Head of caudate nucleus (tissue), 42 donors: ENCODE measurements at places on chromosomes 2 and 18.
A peak's percentile ranks its signal among the peaks of the same experiment; 100 is the strongest.

DNA sequence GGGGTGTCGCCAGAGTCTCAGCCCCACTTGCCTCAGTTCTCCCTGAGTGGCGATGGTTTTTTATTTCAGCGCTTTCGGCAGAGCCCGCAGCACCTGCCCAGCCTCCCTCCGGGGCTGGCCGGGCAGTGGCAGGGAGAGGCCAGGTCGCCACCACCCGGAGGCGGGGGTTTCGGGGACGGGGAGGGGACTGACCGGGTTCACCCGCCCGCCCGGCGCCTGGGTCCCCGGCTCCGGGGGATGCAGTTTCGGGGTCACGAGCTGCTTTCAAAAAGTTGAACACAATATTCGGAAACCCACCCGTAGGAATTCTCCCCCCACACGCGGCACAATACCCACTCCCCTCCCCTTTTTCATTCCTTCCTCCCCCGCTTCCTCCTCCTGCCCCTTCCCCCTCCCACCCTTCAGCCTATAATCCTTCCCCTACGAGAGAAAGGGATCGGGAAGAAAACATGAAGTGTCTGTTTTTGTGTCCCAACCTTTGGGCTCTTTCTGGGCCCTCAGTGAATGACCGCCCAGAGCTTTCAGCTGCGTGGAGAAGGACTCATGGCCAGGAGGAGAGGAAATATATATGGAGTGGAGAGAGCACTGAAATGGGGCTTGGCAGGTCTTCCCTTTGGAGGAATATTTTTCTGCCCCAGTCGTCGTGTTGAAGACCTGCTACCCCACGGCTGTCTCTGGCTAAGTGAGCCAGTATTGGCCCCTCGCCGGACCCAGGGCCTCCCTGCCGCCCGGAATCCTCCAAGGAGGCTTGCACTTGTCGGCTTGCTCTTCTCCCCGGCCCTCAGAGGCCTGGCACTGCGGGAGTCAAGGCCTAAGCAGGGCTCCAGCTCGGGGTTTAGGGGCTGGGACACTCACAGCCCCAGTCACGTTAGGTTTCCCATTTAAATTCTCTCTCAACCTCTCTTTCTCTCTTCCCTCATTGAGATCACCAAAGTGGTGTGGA, 2.1 kb upstream of the SIX3 start:
- no peak for DNase-seq

DNA sequence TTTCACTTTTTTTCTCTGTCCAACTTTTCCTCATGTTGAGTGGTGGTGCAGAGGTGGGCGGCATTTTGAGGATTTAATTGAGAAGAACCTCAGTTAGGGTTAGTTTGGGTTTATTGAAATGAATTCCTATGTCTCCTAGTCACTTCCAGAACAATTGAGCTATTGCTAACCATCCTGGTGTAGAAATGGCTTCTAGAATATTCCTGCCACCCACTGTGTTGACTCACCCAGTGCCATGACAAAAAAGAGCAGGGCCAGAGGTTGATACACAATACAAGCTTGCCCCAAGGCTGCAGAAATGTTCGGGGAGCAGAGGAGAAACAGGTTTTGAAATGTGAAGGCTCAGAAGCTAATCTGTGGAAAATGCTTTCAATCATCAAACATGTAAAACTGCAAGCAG, 167.1 kb upstream of the TRIB2 start:
- DNase-seq = no peak

- DNase-seq = no peak
These were observed 159.2 kb upstream of the ALKAL2 start for GRCh38 chr2:446963-447530.

GRCh38 chr2:199216253-199216652, 241.5 kb downstream of the SATB2 start:
- no peak for DNase-seq

GRCh38 chr2:149430743-149431736, 100.7 kb downstream of the LYPD6 start:
- no peak for DNase-seq

GRCh38 chr2:211513446-211513845, 957.0 kb downstream of the CPS1 start:
- no peak for DNase-seq

- no peak for DNase-seq
These were observed 386.2 kb downstream of the PTH2R start for GRCh38 chr2:208792766-208793165.

- DNase-seq = no peak
These were observed 142.0 kb downstream of the COL6A3 start for GRCh38 chr2:237271698-237272652.

DNA sequence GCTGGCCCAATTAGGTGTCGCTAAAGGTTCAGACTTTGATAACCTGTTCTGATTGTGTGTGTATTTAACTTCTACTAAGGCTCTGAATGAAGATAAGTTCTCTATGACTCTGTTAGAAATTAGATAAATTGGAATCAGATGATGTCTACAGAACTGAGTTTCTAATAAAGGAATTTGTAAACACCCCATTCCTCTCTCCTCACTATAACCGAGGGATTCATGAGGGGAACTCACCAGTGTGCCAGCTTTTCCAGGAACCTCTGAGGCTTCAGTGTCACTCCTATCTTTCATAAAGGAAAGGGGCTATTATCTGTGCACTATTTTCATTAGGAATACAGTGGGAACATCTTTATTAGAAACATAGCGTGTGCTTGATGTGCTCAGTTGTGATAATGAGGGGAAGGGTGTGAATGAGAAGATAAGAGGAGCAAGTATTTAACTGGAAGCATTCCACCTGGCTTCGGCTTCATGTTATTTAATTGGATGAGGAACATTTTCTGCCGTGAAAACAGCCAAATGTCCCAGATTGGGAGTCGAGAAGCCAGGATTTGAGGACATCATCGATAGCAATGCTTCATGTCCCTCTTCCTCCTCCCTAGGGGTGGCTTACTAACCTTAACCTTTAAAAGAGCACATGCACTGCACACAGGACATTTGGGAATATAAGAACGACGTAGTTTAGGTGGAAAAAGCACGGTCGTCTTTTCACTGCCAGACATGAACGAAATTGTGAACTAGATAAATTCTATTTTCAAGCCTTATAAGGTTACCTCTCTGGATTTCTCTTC, 84.8 kb upstream of the TCF4 start:
- DNase-seq = no peak

- no peak for DNase-seq
These were observed 17.6 kb downstream of the PMAIP1 start for GRCh38 chr18:59917422-59917821.

DNA sequence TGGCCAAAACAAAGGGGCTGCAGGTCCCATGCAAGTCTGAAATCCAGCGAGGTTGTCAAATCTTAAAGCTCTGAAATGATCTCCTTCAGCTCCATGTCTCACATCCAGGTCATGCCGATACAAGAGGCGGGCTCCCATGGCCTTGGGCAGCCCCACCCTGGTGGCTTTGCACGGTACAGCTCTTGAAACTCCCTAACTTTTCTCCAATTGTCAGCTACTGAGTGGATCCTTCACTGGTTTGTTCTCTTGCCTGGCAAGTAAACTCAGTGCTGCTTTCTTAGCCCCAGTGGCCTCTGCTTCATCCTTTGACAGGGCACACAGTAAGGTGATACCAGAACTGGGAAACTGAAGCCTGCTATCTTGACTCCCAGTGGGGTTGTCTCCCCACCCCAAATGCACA, 26.3 kb downstream of the SERPINB13 start:
- DNase-seq = no peak

DNA sequence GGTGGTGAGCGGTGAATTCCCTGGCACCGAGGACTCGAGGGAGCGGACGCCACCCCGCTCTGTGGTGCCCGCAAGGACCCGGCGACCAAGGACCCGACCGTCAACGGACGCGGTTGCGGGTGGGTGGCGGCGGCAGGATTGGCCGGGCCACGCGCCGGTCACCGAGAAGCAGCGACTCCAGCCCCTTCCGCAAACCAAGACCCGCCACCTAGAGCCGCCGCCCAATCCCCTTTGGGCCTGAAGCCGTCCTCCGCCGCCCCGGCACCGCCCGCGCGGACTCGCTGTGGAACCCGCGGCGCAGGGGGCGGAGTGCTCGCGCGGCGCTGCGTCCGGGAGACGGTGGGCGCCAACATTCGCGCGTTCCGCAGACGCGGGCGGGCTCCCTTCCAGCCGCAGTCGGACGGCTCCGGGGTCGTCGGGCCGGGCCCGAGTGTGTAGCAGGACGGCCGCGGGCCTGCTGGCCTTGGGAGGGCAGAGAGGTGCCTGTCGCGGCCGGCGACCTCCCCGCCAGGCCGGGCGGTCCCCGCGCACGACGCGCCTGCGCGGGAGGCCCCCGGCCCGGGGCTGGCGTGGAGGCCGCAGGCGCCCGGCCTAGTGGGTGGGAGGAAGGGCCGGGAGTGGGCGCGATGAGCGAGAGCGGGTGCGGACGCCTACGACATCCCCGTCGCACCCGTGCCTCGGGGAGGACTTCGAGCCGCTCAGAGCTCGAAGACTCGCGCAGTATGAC, at the start of the genes FAM228B and PFN4:
TSS of gene FAM228B (plus strand) at position 275 of the 727 bp plus-strand sequence. CDS start 893 bp downstream, outside the sequence.
TSS of gene PFN4 (minus strand) at position 140 of the 727 bp plus-strand sequence. CDS start 799 bp downstream, outside the sequence.
- DNase-seq = peak; percentile 88

- DNase-seq = no peak
These were observed 45.9 kb upstream of the EGR4 start for GRCh38 chr2:73339201-73339600.

DNA sequence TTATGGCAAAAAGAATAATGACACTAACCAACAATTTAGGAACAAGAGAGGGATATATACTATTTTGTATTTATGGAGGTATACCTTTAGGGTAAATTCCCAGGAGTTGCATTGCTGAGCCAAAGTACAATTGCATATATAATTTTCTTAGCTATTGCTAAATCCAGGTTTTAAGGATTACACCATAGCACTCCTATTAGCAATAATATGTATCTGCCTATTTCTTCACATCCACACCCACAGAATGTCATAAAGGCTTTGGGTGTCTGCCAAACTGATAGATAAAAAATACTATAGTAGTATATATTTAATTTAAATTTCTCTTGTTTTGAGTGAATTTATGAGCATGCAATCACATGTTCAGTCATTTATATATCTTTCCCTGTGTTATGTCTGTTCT, 11.5 kb upstream of the SERPINB13 start:
- DNase-seq = no peak

DNA sequence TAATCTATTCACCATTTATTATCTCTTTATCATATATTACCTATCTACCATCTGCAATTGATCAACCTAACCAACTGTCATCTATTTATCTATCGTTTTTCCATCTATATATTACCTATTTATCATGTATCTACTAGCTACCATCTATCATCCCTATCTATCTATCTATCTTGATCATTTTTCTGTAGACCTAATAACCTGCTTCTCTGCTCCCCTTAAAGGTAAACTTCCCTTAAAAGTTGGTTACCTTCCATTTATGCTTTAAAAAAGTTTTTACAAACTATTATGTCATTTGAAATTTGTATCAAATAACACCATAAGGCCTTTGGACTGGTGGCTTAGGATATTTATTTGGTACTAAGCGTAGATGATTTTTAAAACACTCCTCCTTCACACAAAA, 47.2 kb downstream of the TMEM18 start:
- DNase-seq = no peak

GRCh38 chr2:230068016-230068650, 591 bp downstream of the SLC16A14 start:
- peak; percentile 64 for DNase-seq

DNA sequence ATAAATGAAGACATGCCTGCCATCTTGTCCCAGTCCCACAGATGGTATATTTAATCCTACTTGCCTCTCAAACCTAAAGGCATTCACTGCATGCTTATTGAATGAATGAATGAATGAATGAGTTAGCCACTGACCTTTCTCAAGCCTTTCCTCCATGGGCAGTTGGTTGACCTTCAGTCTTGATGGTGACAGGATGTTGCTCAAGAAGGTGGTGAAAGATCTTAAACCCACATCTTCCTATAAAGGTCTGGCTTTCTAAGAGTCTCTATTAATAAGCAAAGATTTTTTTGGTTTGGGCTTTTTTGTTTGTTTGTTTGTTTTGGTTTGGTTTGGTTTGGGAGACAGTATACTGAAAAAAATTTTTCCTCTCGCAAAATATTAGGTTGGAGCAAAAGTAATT, 41.7 kb downstream of the KIAA2012 start:
- no peak for DNase-seq

GRCh38 chr2:10141736-10142639, 19.4 kb downstream of the RRM2 start:
- DNase-seq = peak; percentile 52

DNA sequence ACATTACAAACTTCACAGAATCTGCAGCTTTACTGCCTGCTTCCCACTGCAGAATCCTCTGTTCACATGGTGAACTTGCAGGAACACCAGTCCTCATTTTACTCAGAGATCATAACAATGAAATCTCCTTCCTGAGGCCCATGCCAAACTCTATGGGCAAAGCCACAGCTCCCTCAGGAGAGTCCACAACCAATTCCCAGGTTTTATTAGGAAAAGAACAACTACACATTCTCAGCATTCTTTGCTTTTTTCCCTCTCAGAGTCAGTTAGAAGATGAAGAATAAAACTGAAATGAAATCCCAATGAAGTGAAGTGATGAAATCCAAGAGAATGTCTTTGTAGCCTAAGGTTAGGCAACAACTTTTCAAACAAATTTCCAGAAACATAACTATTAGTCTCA, 233.7 kb downstream of the DSEL start:
- DNase-seq = no peak

GRCh38 chr2:157692768-157693167, 64.1 kb upstream of the ACVR1C start:
- DNase-seq = no peak

GRCh38 chr2:73253901-73254300, 19.8 kb downstream of the CCT7 start:
- DNase-seq = no peak

DNA sequence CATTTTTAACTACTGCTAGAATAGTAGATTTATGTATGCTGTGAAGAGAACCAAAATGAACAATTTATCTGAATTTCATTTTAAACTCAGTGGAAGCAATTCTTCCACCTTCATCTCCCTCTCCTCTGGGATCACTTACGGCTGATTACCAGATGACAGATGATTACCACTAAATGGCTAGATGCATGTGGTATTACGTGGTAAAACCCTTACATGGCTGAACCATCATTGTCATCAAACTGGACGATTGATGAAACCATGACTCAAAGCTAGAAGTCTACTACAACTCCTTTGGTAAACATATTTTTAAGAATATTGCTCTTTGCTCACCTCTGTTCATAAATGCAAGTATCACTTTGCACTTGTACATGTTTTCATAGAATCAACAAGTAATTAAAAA, 48.5 kb upstream of the DOCK10 start:
- no peak for DNase-seq

GRCh38 chr2:228927028-228928010, 343.8 kb downstream of the PID1 start:
- DNase-seq = no peak
